Right forelimb (tissue), 1 donor: ENCODE measurements at places on chromosomes 7 and 10.
A peak's percentile ranks its signal among the peaks of the same experiment; 100 is the strongest.

- no peak for DNase-seq
These were observed 153.5 kb downstream of the PIP4K2A start for GRCh38 chr10:22560913-22561239.

DNA sequence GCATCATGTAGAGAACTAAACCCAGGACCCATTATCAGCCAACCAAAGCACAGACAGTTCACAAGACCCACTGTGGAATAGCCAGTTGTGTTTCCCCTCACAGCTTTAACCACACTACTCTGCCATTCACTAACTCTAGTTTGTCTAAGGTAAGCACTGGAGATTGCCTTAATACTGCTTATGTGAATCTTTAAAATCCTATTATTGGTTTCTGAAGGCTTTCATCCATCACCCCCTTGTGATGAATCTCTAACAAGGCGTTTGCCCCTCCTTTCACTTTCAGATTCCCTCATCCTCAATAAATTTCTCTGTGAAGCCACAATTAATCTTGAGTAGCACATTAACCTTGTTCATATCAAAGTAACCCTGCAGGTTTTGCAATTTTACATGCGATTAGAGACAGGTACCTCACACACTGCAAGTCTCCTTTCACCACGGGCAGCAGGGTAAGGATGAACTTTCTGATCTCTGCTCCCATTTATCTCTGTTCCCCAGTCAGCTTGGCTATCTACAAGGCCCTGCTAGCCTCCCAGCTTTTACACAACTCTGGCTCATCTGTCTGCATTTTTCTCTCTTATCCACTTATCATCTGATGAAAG, 785.6 kb downstream of the REEP3 start:
- DNase-seq: no peak

DNA sequence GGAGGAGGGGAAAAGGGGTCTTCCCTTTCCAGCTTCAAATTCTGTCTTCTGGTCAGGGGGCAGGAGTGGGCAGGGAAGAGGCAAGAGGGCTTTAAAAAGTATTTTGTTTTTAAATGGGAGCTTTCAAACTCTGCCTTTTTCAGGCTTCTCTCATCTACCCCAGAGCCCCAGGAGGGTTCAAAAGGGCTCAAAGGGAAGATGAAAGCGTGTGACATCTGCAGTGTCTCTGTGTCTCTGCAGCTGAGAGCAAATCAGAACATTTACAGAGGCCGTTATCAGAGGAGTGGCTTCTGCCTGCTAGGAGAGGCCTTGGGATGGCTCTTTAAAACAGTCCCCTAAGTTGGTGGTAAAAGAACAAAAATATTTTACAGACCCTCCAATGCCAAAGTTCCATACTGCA, 30.3 kb downstream of the TRIM8 start:
- no peak for DNase-seq

GRCh38 chr7:74025730-74026129, 2.2 kb upstream of the ELN start:
- no peak for DNase-seq

DNA sequence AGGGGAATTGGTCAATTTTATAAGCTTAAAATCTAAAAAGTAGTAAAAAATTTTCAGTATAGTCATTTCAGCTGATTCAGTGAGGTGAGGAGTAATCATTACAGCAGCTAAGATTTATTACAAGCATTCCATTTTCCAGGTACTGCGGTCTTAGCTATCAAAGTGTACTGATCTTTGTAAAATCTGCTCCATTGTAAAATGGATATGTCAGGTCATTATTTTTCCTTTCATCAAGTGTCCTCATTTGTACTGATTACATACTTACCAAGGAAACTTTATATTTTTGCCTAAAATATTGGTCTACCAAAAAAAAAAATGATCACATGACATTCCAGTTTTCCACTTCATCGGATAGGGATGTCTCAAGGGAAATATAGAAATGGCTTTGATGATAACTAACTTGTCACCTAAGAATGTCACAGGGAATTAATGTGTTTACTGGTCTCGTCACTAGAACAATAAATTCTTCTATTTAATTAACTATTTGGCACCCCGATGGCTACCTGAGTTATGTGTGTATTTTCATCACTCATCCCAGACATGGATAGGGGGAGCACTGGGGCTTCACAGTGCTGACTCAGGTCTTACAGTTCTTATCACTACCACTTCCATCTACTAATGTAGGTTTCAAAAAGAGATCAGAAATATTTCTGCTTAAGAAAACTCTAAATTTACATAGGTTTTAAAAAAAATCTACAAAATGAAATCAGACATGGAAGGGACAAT, 948.4 kb downstream of the PCDH15 start:
- no peak for DNase-seq

DNA sequence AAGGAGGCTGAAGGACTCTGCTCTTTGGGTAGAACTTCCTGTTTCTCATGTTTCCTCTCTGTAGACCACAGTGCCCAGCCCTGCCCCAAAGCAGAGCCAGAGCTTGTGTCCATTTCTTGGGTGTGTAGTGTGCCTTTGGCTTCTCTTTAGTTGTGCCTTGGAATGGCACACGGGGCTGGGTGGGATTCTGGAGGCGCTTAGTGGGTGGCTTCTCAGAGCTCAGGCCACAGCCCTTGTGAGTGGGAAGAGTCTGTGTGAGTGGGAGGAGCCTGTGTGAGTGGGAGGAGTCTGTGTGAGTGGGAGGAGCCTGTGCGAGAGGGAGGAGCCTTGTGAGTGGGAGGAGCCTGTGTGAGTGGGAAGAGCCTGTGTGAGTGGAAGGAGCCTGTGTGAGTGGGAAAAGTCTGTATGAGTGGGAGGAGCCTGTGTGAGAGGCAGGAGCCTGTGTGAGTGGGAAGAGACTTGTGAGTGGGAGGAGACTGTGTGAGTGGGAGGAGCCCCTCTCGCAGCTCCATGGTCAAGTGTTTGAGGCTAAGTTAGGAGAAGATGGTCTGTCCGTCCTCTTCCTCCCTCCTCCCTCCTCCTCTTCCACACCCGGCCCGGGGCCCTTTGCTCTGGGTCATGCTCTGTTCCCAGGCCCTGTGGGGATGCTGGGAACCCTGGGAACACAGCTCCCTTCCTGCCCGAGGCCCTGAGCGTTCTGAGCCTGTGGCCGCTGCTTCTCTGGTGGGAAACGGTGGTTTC, 153.0 kb downstream of the GRK5 start:
- DNase-seq: no peak

GRCh38 chr7:39317896-39318295, 248.3 kb upstream of the YAE1 start:
- no peak for DNase-seq

DNA sequence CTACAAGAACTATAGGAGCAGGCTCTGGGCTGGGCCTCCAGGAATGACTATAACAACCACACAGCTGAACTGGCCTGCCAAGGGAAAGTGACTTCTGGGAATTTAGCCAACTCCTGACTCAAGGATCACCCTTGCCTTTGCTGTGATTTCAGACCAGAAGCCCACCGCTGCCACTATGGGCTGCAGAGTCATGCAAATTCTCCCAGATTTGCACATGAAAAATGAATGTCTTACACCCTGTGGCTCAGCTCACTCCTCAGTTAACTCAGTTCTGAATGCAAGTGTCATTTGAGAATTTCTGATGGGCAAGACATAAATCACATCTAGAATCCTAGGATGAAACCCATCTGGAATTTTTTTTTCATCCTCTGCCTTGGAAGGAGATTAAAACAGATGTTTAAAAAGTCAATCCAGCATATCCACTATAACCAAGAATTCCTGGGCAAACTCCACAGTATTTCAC, 186.5 kb upstream of the BET1 start:
- peak; percentile 69 for DNase-seq

- DNase-seq: no peak
These were observed 578.7 kb downstream of the GRID1 start for GRCh38 chr10:85787881-85788280.

DNA sequence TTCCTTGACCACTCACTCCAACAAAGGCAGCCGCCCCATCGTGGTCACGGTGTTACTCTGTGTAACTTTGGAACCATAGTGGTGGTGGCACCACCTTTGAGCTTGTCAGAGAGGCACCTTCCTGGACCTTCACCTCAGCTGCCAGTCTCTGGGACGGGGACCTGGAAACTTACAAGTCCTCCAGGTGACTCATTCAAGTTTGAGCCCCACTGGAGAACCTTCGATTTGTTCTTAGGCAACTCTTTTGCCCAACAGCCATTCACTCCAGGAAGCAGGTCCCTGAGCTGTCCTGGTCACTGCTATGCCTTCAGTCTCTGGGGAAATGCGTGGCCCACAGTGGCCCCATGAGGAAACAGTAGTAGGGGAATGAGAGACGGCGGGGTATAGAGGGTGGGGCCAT, 17.2 kb downstream of the STX1A start:
- DNase-seq: no peak

GRCh38 chr10:95290461-95291364, at the start of gene PDLIM1:
Gene PDLIM1 (minus strand): TSS chr10:95291003. CDS start chr10:95290915, 88 bp downstream.
- peak; percentile 68 for DNase-seq

DNA sequence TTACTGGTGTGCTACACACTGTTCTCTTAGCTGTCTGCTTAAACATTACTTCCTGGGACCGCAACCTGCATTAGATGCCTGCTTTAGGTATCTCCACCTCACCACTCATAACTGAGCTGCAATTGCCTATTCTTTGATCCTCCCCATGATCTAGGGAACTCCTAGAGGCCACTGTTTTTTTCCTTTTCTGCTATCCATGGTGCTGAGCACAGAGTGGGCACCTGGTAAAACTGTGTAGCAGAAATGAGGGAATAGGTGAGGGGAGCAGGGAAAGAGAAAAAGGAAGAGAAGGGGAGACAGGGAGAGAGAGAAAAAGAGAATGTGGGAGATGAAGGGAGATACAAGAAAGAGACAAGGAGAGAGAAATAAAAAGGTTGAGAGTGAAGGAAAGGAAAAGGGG, 434.9 kb downstream of the ADRA2A start:
- DNase-seq: no peak

- DNase-seq: no peak
These were observed 28.4 kb downstream of the PLXNA4 start for GRCh38 chr7:132547821-132548220.

GRCh38 chr7:36972140-36972518, 247.8 kb upstream of the AOAH start:
- no peak for DNase-seq

GRCh38 chr10:89384474-89385340, 6.9 kb downstream of the IFIT1B start:
- no peak for DNase-seq

- DNase-seq: no peak
These were observed 68.5 kb downstream of the HK1 start for GRCh38 chr10:69346776-69347175.

DNA sequence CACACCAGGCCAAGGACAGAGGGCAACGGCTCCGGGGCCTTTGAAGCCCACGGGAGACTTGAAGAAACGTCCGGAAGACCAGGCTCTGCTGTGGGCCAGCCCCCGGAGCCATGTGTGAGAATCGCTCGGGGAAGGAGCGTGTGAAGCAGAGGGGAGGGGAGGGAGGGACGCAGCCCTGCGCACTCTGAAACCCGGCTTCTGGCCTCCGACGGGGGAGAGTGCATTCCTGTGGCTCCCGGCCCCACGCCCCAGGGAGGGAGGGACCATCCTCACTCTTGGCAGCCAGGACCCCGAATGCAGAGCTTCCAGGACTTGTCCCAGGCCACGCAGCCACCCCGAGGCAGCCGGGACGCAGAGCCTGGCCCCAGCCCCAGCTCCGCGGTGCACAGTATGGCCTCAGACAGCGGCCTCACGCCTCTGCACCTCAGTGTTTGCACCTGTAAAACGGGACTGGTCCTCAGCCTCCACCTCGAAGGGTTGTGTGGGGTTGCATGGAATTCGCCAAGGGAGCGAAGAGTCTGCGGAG, 67.4 kb downstream of the PDGFA start:
- peak; percentile 81 for DNase-seq

GRCh38 chr10:8302565-8302964, 248.1 kb downstream of the GATA3 start:
- DNase-seq: no peak

- DNase-seq: no peak
These were observed 132.6 kb downstream of the ST7 start for GRCh38 chr7:117085769-117086463.

- no peak for DNase-seq
These were observed 300.4 kb downstream of the PHF14 start for GRCh38 chr7:11274074-11274473.

GRCh38 chr10:99579971-99580370, 40.3 kb downstream of the SLC25A28 start:
- no peak for DNase-seq

DNA sequence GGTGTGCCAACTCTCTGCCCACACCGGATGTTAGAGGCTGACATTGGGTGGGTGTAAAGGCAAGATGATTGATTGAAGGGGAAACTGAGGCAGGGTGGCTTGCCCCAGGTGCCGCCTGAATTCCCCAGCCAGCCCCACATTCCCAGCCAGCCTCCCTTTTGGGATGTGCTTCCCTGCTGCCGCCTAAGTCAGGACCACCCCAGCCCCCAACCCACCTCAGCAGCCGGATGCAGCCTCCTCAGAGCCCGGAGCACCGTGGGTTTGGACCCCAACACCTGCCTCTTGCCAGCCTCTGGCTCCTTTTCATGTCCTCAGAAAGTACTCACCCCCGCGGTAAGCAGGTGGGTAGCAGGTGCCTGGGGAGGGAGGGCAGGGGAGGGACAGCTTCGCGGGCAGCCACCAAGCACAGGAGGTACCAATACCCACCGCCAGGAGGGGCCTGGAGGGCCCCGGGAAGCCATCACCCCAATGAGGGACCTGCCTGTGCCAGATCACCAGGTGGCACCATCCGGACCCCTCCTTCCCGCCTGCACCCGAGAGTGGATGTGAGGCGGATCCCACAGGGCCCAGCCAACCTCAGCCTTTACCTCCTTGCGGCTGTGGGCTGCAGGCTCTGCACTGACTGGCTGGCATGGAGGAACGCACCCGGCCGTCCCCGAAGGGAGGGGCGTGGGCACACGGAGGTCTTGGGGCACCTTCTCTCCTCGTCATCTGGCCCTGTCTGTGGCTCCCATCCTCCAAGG, 60.5 kb downstream of the PWWP2B start:
- DNase-seq: no peak

- no peak for DNase-seq
These were observed 69.8 kb downstream of the ORC5 start for GRCh38 chr7:104137971-104138370.

- no peak for DNase-seq
These were observed 231.1 kb upstream of the ADARB2 start for GRCh38 chr10:1968257-1969033.

- DNase-seq: no peak
These were observed 262.8 kb downstream of the ZEB1 start for GRCh38 chr10:31581741-31582323.

DNA sequence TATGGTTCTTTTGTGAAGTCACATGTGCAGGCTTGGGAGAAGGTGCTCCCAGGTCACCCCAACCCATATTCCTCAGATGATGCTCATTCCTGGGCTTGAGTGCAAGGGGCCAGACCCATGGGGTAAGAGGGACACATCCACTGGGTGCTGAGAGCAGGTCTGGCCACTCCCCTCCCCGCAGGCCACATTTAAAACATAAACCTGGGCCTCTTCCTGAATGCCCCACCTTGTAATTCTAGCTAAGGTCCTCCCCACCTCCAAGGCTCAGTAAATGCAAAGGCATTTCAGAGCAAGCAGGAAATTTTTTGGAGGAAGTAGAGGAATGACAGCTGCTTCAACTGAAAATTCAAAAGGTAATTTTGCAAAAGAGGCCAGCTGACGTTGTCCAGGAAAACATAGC, 172.5 kb downstream of the ARHGAP21 start:
- no peak for DNase-seq

GRCh38 chr7:822692-823276, 9.5 kb upstream of the SUN1 start:
- no peak for DNase-seq
